ENCODE measurements at places on chromosomes 12 and 14.

- no peak for DNase-seq
Observed at GRCh38 chr12:102232446-102232845, 34.8 kb upstream of the PMCH start.

DNA sequence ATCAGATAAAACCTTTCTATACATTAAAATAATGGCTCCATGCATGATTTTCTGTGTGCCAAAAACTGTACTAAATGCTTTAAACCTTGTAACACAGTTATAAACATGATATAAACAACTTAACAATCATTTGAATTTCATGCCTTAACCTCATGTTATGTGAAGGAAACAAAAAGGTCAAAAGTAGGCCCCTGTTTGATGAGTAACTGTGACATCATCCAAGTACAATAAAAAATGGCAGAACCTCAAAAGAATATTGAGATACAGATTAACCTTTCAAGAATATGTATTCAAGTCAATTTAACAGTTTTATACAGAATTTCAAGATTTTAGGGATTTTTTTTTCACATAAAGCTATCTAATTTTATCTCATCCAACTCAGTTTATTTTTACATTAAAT is 310.7 kb upstream of the DCN start:
- no peak for DNase-seq

DNA sequence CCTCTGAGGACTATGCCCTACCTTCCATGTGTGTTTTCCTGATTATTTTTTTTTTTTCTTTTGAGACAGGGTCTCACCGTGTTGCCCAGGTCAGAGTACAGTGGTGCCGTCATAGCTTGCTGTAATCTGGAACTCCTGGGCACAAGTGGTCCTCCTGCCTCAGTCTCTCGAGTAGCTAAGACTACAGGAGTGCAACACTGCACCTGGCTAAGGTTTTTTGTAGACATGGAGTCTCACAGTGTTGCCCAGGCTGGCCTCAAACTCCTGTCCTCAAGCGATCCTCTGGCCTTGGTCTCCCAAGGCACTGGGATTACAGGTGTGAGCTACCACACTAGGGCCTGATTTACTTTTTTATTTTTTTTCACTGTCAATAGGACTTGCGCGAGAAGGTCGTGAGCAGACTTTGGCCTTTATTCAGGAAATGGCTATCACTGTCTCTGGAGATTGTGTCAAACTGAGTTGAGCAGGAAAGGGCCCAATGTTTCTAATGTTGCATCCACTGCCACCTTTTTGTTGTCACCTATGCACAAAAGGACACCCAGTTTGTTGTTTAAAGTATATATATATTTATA is 47.7 kb downstream of the FLRT2 start:
- no peak for DNase-seq

GRCh38 chr14:61653507-61653906 is 41.8 kb upstream of the HIF1A start:
- no peak for DNase-seq

GRCh38 chr12:7793211-7793610 is 4.0 kb downstream of the NANOG start:
- DNase-seq, result no peak

- DNase-seq, result no peak
Observed at GRCh38 chr12:81518638-81519037, 240.5 kb downstream of the PPFIA2 start.

- DNase-seq, result no peak
Observed at GRCh38 chr12:85457016-85457415, 177.0 kb downstream of the ALX1 start.

- DNase-seq, result no peak
Observed at GRCh38 chr12:75525263-75525662, 13.9 kb upstream of the KRR1 start.

GRCh38 chr12:124542021-124542949 is 25.1 kb downstream of the NCOR2 start:
- no peak for DNase-seq

GRCh38 chr14:20219033-20219432 is 4.5 kb upstream of the OR11H6 start:
- DNase-seq, result no peak

- DNase-seq, result no peak
Observed at GRCh38 chr14:104388541-104389325, 190.8 kb upstream of the C14orf180 start.

GRCh38 chr12:19896041-19896440 is 456.7 kb downstream of the AEBP2 start:
- no peak for DNase-seq

GRCh38 chr12:63779498-63780481 is at the start of gene RXYLT1:
TSS of gene RXYLT1 (plus strand) at chr12:63779909. CDS start at chr12:63779961, 52 bp downstream.
- DNase-seq, result peak; percentile 86

DNA sequence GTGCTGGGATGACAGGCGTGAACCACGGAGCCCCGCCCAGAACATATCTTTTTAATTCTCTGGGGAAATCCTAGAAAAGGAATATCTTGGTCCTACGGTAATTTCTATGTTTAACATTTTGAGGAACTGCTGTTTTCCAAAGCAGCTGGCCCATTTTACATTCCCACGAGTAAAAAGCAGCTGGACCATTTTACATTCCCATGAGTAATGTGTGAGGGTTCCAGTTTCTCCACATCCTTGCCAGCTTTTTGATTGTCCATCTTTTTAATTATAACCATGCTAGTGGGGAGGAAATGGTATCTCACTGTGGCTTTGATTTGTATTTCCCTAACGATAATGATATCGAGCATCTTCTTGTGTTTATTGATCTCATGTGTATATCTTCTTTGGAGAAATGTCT is 4.4 kb upstream of the P2RX4 start:
- DNase-seq, result no peak

DNA sequence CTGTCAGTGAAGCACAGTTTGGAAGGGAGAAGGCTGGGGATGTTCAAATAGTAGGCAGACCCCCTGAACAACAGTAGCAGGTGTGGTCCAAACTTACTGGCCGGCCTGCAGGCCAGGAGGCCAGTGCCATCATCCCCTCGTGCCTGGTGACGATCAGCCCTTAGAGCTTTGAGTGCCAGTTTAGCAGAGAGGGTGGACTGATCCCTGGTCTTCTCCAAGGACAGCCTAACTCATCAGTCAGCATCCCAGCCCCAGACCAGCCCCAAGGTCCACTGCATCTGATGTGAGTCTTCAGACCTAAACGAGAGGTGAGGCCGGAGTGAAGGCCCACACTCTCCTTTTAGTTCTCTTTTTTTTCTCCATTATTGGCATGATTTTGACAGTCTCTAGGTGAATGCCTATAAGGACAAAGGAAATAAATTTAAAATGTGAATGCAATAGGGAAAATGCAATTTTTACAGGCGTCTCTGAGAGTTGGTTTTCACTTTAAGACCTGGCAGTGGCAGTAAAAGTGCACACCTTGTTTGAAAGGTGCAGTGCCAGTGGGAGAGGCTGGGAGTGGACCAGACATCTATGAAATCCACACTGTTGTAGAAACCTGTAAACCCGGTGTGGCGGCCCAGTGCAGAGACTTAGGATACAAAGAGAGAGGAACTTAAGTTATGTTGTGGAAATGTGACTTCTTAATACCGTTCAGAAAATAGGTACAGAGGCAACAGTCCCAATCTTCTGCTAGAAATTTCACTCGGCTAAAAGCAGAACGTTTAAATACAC is 311.2 kb downstream of the CACNA1C start:
- no peak for DNase-seq

- no peak for DNase-seq
Observed at GRCh38 chr12:101204602-101205304, 5.3 kb downstream of the SLC5A8 start.

DNA sequence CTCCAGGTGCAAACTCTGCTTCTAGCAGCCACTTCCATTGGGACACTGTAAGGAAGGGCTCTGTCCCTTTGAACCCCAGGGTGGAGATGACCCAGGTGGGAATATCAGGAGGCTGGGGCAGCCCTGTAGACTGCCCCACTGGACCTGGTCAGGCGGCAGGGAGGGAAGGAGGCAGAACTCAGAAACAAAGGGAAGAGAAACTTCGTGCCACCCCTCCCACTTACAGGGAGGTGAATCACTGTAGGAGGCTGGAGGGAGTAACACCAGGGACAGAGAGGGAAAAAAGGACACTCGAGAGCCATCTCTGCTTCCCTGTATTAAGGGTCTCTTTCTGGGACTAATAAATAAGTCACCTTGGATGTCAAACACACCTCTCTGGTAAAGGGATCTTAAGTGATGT is 37.4 kb downstream of the ISCA2 start:
- no peak for DNase-seq

DNA sequence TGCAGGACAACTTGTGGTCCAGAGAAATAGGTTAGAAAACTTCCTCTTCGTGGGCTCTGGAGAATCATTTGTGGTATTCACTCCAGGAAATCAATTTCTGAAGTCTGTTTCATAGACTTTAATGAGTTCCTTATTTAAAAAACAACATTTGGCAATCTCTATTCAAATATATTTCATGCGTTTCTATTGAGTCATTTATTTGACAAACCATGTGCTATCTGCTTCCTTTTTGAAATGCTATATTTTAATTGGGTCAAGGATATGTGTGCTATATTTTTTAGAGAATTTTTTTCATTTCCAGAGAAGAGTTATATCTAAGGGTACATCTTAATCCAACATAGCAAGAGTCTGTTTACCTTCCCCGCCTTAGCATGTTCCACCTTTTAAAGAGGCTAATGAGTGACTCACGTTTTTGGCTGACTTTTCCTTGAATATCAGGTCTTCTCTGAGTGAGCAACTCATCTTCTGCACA is 252.4 kb upstream of the EGLN3 start:
- DNase-seq, result no peak

GRCh38 chr12:57522887-57523705 is 472 bp downstream of the MBD6 start:
- DNase-seq, result no peak

GRCh38 chr12:93336291-93336741 is 41.4 kb upstream of the NUDT4 start:
- DNase-seq, result no peak

GRCh38 chr12:25637752-25638151 is 84.7 kb upstream of the LMNTD1 start:
- DNase-seq, result no peak

DNA sequence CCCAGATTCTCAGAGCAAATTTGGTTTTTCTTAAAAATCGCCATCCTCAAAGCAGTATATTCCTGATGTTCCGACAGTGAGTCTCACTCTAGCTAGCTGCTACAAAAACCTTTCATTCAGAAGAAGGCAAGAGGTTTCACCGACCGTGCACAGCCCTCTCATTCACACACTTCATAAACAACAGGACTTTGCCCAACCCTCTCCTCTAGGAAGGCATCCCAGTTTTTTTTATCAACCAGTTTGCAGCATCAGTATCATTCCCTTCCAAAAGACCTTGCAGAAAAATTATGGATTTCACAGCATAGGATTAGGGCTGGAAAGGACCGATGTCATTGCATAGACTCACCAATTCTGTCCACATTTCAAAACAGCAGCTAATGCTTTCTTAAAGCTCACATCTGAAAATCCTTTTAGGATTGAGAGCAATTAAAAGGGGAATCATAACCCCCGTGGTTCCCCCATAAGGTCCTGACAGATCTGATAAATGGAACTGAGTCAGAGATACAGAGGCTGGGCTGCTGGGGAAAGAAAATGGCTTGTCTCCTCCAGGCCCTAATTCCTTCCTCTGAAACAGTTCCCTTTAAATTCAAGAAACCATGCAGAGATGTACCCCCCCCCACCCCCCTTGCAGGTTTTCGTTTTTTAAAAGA is 597 bp downstream of the SVOP start:
- no peak for DNase-seq

DNA sequence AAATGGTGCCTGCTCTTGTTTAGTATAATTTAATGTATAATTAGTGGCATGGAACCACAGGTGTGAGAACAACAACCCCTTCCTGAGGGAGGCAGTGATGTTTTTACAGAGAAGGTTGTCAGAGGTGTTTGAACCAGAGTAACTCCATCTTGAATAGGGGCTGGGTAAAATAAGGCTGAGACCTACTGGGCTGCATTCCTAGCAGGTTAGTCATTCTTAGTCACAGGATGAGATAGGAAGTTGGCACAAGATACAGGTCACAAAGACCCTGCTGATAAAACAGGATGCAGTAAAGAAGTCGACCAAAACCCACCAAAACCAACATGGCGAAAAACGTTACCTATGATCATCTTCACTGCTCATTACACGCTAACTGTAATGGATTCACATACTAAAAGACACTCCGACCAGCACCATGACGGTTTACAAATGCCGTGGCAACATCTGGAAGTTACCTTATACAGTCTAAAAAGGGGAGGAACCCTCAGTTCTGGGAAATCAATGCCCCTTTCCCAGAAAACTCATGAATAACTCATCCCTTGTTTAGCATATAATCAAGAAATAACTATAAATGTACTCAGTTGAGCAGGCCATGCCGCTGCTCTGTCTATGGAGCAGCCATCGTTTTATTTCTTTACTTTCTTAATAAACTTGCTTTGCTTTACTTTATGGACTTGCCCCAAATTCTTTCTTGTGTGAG is 47.8 kb upstream of the LTA4H start:
- DNase-seq, result no peak

DNA sequence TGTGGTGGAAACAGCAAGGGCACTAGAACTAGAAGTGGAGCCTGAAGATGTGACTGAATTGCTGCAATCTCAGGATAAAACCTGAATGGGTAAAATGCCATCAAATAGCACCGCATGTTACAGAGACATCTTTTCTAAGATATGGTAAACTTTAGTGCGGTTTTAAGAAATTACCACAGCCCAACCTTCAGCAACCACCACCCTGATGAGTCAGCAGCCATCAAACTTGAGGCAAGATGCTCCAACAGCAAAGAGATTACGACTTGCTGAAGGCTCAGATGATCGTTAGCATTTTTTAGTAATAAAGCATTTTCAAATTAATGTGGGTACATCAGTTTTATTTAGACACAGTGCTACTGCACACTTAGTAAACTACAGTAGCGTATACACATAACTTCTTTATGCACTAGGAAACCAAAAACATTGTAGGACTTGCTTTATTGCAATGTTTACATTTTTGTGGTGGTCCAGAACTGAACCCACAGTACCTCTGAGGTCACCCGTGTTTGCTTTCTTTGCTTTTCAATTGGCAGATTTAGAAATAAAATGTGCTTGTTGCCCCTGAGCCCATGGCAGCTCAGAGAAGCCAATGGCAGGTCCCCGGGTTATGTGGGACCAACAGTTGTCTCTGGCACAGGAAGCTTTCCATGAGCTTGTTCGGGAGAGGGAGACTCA is 15.9 kb downstream of the GOLGA3 start:
- peak; percentile 4 for DNase-seq

GRCh38 chr12:58117201-58117600 is 175.8 kb downstream of the ATP23 start:
- no peak for DNase-seq

DNA sequence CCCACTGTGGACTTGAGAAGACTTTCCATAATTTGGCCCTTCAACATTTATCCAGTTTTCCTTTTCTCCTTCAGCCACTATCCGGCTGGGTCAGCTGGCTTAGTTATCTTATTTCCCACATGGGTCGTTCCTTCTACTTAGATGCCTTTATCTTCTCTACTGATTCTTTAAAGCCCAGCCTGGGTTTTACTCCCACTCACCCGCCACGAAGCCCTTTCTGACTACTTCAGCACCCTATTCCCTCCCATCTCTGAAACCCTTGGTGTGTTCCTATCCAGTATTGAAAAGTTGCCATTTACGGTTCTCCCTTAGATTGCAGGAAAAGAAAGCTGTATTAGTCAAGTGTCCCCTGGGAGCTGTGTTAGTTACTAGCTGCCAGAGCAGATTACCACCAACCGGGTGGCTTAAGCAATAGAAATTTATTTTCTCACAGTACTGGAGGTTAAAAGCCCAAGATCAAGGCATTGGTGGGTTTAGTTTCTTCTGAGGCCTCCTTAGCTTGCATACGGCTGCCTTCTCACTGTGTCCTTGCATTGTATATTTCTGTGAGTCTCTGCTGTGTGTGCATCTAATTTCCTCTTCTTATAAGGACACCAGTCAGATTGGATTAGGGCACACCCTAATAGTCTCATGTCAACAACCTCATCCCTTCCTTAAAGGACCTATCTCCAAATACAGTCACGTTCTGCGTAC is 105.5 kb downstream of the GPATCH2L start:
- DNase-seq, result no peak

Data from CD4-positive, alpha-beta T cell treated with Interleukin-21 for 1 hour (primary cell).